ENCODE measurements at places on chromosomes 5 and 9.

- DNase-seq: no peak
Measured at GRCh38 chr5:144247131-144247530, 76.5 kb downstream of the KCTD16 start.

DNA sequence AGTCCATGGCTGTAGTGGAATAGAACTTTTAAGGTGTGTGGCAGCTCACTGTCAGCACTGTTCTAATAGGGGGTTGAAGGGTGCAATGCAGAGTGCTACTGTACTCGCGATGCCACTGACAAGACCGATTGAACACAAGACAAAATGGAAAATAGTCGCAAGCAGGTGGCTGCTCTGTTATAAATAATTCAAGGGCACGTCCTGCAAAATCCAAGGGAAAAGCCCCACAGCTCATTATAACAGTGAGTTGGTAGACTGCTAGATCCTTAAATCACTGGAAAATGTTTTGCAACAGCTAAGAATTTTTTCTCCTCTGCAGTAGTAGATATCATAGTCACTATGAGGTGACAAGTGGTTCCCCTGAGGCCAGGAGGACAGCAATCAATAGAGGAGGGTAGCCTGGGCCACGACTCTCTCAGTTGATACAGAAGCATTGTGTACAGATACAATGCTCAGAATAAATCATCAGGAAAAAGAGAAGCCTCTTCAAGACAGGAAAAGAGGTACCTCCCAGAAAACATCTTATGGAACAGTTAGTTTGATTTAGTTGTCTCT, 926.3 kb downstream of the TLE4 start:
- no peak for DNase-seq

GRCh38 chr5:15566306-15566705, 66.3 kb downstream of the FBXL7 start:
- DNase-seq: no peak

- DNase-seq: no peak
Measured at GRCh38 chr5:108924457-108924961, 176.8 kb downstream of the FER start.

DNA sequence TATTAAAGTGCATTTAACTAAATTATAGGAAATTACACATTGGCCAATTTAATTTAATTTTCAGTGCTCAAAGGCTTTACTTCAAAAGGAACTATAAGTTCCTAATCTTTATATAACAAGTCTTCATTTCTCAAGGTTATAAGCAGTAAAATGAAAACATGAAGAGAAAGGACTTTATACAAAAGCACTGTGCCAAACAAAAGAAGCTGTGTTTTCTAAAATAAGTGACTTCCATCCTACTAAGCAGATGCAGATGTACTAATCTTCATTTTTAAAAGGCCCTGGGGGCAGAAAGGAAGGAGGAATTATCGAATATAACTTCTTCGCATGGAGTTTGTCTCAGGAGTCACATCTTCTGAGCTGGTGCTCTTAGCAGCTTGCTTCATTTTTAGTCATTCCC, 81.4 kb downstream of the SHC3 start:
- DNase-seq: no peak

- DNase-seq: no peak
Measured at GRCh38 chr5:192970-193831, 1.9 kb downstream of the LRRC14B start.
